ENCODE measurements at places on chromosomes 7 and 10. TPM values are rescaled to one million over a fixed set of nuclear protein-coding genes. Genes with fewer than 3 reads are reported as not detected.

DNA sequence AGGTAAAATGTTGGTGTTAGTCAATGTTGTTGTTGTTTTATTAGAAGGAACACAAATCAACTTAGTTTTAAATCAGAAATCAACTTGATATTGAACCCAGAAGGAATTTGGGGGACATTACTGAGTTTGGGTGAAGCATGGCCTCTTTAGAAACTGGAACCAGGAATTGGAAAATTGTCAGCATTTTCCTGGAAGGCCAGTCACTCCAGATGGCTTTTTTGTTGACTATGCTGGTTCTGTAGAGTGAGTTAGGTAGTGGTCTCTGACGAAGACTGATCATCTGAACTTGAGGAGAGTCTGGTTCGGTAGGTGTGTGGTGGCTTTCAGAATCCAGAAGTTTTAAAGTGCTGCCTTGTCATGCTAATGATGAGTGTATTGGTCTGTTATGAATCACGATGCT, 111.5 kb downstream of the BMPER start:
- DNase-seq: no peak

DNA sequence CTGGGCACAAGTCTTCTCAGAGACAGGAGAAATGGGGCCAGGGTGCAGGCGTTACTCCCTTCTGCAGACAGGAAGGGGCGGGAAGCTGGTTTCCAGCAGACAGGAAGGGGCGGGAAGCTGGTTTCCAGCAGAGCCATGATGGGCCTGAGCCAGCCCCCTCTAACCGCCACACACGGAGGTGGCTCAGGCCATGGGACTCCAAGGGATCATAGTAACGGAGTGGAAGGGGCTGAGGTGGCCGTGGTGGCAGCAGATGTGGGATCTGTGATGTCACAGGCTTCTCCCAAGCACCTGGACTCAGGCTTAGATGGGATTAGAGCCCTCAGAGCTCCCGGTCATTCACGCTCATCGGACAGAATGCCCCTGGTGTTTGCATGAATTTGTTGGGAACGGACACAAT, 177.8 kb downstream of the USP6NL start:
- no peak for DNase-seq

DNA sequence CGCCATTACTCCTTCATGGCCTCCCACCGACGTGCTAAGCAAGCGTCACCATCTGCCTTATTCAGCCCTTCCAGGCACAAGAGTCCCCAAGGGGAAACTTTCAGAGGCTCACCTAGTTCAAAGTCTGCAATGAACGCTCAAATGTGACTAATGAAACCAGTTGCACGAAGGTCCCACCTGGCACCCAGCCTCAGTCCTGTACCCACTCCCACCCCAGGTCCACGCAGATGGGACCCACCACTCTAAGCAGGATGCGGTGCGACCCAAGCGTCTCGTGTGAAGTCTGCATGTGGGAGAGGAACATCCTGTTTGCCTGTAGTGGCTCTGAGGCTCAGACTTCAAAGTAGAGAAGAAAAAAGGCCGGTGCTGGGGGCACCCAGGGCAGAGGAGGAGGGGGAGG, 40.3 kb downstream of the RGS10 start:
- DNase-seq: no peak

Gene GIMAP6
- 15.3 TPM for polyA plus RNA-seq

DNA sequence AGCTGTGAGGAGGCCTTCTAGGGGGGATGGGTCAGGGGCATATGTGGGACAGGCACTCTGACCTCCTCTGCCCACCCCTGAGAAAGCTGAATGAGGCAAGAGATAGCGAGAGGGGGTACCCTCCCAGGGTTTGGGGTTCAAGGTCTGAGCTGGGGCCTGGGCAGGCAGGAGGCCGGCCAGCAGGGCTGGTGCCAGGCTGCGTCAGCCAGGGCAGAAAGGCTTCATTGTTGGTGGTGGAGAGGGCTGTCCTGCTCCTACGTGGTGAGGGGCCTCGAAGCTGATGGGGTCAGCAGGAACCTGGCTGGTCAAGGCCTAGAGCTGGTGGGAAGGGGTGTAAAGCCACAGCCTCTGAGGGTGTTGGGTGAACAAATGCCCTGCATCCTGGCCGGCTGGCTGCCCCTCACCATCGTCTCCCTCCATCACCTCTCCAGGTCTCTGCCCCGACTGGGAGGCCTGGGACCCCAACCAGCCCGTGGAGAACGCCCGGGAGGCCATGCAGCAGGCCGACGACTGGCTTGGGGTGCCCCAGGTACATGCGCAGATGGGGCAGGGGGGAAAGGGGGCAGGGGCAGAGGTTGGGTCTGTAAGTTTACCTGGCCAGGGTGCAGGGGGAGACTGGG, 6.6 kb downstream of the FLNC start:
- no peak for DNase-seq

Gene IGFBP3
- polyA plus RNA-seq: 268 TPM

DNA sequence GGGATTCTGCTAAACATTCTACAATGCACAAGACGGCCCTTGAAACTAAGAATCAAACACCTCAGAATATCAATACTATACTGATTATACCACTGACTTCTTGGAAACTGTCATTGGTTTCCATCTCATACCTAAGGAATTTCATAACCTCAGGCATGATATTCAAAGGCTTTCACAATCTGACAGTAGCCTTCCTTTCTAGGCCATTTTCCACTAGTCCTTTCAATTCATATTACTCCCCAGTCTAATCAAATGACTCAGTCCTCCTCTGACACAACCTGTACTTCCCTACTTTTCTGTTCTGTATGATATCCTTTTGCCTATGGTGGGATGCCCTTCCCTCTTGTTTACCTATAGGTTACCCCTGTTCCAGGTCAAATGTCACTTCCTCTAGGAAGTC, 48.3 kb downstream of the CSTF2T start:
- DNase-seq: no peak
